NCI-H1436 treated with DMSO at 0.1 percent for 48 hours (cell line): ENCODE measurements at places on chromosomes 6 and 20.

GRCh38 chr20:64223526-64224067 is 32.0 kb upstream of the PCMTD2 start:
- DNase-seq: no peak

GRCh38 chr6:78598966-78599365 is 268.4 kb upstream of the IRAK1BP1 start:
- DNase-seq: no peak

DNA sequence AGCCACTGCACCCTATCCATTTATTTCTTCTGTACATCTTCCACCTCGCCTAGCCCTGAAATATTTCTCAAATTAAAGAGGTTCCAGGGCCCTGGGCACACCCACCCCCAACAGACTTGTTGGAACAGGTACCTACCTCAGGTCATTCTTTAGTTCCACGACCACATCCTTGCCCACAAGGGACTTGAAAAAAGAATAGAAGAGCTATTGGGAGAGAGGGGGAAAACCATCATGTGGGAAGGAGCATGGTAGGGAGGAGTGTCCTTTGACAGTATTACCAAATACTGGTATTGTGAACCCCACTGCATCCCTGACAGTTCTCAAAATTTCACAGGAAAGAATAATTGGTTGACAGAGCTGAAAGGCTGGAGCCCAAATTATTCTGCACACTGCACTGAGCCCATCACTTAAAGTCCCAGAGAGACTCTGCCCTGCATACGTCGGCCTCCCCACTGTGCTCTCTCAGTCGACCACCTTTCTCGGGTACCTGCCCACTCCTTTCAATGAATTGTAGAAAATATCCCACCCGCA is 762 bp downstream of the LSM2 start:
- no peak for DNase-seq

GRCh38 chr6:159691963-159692287 is 1.1 kb downstream of the SOD2 start:
- DNase-seq: no peak

GRCh38 chr20:35120012-35120701 is 27.0 kb downstream of the EDEM2 start:
- no peak for DNase-seq

- no peak for DNase-seq
Measured at GRCh38 chr6:155108070-155108820, 113.1 kb downstream of the TIAM2 start.

DNA sequence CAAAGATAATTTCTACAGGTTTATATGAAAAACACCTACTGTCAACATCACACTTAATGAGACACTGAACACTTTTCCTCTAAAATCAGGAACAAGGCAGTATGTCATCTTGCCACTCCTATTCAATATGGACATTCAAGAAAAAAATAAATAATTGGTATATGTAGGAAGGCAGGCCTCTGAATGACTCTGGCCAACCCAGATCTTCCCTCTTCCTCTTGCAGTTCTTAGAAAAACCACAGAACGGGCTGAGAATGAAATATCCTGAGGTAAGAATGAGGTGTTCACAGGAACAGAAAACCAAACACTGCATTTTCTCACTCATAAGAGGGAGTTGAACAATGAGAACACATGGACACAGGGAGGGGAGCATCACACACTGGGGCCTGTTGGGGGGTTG is 1207.2 kb upstream of the CITED2 start:
- no peak for DNase-seq

GRCh38 chr6:135306740-135307420 is 125.8 kb downstream of the MYB start:
- DNase-seq: no peak

DNA sequence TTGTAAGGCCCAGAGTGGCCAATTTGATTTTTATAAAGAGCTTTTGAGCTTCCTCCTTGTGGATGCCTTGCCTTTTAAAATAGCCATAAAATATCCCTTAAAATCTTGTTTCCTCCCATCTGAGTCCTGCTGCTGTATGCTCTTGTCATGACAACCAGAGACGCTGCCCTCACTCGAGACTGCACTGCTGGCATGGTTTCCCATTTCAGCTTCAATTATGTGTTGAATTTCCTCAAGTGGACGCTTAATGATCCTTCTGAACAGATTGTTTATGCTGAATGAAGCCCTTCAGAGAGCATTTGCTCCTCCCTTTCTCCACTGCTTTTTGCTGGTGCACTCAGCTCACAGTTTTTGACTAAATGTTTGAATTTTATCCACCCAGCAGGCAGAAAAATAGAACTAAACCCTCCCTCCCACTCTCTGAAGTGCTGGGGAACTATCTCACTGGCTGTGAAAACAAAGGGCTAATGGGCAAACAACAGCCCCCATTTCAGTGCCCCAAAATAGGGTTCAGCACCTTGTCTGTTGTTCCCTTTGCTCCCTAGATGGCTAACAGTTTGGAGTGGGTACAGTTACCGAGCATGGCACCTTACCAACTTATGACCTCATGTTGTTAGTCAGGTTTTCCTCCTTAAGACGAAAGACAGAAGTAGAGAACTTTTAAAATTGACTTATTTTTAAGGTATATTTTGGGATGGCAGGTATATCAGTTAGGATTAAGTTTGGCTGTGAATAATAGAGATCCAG is 45.5 kb upstream of the RNF8 start:
- peak; percentile 61 for DNase-seq

GRCh38 chr6:15089569-15090144 is 156.2 kb upstream of the JARID2 start:
- DNase-seq: no peak

DNA sequence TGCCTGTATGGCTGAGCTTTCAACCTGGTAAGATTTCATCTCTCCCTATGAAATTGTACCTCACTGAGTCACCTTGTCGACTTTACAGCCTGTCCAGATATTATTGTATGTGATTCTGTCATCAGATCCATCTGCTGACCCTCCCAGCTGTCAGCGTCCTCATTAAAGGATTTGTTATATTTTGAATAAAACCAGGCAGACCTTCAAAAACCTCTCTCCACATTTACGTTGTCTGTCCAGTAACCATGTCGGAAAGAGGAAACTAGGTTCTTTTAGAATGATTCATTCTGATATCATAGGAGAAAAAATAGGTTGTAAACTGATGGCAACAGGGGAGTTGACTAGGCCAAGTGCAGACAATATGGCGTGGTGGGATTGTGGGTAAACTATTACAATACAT is 38.5 kb downstream of the TSPYL4 start:
- DNase-seq: no peak

DNA sequence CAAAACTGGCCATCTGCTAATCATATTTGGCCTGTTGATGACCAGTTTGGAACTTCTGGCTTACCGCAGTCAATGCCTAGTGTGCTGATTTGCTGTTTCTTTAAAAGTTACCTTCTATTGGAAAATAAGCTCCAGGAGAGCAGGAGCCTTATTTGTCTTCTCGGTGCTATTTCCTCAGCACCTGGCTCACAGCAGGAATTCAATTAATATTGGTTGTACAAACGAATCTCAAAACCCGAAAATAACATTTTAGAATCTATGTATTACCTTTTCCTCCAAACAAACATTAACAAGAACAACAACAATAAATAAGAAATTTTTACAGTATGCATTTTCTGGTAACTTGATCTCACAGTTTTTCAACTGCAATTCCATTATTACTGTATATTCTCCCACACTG is 1080.7 kb upstream of the MAP3K7 start:
- no peak for DNase-seq

DNA sequence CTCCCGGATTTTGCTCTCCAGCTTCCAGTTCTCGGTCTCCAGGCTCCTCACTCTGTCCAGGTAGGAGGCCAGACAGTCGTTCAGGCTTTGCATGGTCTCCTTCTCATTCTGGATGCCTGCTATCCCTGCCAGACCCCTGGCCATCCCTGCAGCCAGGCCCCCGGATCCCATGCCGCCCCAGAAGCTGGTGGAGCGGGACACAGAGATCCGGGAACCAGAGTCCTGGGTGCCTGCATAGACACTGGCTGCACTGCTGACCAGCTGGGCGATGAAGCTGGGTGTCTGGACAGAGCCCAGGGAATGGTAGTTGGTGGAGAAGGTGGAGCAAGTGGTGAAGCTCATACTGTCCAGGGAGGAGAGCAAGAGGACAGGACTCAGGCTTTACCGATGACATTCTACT is 2.9 kb upstream of the CALHM6 start:
- no peak for DNase-seq

GRCh38 chr6:2109796-2110195 is 135.6 kb downstream of the GMDS start:
- DNase-seq: peak; percentile 75

DNA sequence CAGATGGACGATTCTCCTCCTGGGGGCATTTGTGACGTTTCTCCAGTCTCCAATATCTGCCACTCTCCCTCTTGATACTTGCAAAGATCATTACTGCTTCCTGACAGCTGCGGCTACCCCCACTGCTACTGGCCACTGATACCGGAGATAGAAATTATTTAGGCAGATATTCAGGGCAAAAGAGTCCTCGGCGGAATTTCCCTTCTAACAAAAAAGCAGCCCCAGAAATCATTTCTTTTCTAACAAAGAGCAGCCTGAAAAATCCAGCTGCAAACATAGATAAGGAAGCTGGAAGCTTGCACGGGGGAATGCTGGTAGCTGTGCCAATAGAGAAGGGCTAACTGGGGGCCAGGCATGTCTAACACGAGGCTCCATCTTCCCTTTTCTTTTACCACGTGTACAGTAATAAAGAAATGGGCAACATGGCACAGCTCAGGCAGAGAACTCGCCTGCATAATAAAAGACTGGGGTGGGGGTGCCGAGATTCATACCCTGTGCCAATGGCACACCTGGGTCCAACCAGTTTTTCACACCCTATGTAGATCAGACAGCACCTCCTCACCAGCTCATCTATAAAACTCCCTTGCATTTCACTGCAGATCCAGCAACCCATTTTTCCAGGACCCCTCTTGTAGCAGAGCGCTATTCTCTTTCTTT is 6.1 kb downstream of the TP53RK start:
- DNase-seq: no peak

- DNase-seq: no peak
Measured at GRCh38 chr6:29793036-29793356, 34.6 kb upstream of the HLA-G start.

DNA sequence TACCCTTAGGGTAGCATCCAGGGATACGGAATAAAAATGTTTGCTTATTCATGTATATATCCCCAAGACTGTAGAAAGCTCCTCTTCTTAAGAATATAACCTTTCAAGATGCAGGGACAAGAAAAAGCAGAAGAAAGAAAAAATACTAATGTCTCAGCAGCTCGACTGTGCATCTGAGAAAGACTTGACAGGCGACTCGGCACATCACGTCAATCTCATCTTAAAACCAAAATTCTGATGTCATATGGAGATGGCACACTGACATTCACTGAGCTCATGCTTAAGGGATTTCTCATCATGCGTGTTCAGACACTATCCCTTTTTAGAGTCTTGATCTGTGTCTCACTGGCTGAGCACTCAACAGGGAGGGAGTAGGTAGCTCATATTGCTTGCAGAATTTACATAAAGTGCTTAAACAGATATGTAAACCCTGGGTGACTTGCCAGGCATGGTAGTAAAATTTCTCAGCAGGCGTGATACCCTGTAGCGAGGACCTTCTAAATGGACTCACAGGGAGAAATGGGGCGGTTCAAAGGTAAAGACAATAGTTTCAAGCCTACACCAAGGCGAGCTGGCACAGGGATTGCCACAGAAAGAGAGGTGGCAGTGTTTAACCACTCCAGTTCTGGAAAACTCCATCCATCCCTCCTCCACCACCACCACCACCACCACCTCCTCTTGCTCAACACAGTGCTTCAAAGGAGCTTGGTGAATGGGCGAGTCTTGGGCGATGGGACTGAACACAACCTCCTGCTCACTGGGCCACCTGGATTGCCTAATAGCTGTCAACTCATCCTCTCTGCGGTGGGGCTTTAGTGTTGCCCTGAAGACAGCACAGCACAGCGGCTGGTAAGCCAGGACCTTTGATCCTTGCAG is 330.5 kb downstream of the TFAP2A start:
- no peak for DNase-seq

- DNase-seq: no peak
Measured at GRCh38 chr6:44704240-44705150, 317.0 kb downstream of the CDC5L start.

DNA sequence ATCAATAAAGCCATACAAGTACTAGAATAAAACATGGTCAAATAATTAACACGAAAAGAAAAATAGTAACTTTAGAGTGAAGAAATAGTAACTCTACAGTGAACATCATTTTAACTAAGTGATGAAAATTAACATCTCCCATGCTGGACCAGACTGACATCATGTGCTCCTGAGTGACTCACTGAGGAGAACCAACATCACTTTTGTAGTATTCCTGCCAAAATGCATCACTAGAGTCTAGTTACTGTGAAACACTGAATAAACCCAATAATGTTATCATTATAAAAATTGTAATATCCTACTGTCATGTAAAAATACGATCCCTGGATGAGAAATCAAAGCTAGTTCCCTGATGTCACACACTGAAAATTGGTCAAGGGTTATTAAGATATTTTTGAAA is 361.3 kb downstream of the CD109 start:
- DNase-seq: no peak

GRCh38 chr6:68326762-68327161 is 308.3 kb upstream of the ADGRB3 start:
- no peak for DNase-seq

- no peak for DNase-seq
Measured at GRCh38 chr6:32222333-32223230, 1.3 kb downstream of the NOTCH4 start.

DNA sequence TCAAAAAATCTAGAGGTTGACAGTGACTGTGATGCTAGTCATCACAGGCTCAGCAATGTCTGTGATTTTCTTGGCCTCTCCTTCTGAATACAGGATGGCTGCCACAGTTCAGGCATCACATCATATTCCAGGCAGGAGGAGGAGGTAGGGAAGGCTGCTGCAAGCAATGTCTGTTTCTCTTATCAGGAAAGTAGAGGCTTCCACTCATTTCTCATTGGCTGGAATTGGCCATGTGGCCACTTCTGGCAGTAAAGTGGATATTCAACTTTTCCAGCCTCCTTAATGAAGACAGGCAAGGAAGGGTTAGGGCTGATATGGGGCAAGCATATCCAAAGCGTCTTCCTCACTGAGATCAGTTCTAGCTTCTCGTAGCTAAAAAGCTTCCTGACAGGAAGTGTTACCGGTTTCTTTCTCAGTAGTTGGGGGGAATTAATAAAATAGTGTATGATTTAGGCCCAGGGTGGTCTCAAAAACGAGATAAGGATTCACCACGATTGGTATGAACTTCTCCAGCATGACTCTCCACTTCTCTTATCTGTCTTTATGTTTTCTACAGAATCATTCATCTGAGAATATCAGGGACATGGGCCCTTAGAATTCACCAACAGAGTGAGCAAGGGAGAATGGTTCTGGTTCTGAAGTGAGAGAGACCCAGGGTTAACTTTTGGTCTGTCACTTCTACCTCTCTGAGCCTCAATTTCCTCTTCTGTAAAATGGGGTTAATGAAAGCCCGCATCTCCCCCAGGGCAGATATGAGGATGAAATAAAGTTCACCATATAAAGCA is 32.7 kb upstream of the PSMF1 start:
- DNase-seq: no peak

GRCh38 chr6:75611702-75612375 is 10.2 kb downstream of the SENP6 start:
- DNase-seq: no peak

- DNase-seq: no peak
Measured at GRCh38 chr6:125273965-125274364, 27.8 kb downstream of the HDDC2 start.
